ENCODE measurements at places on chromosomes 3 and 15.

GRCh38 chr15:41284427-41285177 is 47.8 kb downstream of the OIP5 start:
- DNase-seq = no peak

DNA sequence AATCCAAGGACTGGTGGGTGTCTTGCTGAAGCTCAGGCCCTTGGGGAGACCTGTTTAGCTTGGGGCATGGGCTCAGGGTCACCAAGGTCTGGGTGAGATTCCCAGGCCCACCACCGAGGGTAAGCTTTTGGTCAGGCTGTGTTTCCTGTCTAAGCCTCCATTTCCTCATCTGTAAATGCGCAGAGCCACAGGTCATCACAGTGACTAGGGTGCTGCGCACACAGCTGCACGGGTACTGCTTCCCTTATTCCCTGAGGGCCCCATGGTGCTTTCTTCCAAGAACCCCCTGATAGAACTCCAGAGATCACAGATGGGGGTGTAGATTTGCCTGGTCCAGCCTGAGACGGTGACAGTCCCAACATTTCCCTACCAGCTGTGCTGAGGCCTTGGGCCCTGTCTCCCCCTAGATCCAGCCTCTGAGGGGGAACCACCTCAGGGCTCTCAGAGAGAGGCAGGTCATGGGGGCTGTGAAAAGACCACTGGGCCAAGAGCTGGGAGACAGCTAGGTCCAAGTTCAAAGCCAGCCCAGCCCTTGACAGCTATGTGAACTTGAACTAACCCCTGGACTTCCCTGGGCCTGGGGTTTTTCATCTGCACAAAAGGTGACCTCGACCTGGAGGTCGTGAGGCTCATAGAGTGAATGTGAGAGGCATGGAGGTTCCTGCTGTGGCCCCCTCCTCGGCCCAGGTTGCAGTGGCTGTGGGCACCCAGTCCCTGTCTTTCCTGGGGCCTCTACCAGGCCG is 60.7 kb downstream of the SEMA3G start:
- no peak for DNase-seq

DNA sequence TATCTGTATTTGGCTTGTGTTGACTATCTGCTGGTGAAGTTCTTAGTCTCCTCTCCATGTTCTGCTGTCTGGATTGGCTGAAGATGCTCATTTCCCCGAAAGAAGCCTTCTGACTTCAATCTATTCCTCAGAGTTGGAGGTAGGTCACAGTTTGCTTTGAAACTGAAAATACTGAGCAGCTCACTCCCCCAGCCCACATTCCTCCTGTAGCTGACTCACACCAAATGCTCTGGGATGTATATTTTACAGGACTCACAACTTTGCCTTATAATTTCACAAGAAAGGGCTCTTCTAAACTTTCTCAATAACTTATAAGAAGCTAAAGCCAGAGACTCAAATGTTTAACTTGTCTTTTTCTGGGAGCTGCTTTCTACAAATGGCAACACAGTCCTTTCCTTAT is 36.3 kb upstream of the SNX4 start:
- DNase-seq = no peak

DNA sequence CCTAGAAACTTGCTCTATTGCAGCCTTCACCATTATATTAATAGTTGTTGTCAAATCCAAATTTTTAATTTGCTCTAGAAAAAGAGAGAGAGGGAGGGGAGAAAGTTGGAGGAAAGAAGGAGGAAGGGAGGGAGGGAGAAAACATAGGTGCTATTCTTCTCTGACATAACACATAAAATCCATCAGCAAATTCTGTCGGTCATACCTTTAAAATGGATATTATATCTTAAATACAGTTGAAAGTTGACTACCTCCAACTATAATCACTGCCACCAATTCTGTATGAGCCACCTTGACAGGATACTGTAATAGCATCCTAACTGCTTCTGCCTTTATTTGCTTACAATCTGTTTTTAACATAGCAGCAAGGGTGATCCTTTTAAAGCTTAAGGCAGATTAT is 314.7 kb upstream of the ALCAM start:
- no peak for DNase-seq

DNA sequence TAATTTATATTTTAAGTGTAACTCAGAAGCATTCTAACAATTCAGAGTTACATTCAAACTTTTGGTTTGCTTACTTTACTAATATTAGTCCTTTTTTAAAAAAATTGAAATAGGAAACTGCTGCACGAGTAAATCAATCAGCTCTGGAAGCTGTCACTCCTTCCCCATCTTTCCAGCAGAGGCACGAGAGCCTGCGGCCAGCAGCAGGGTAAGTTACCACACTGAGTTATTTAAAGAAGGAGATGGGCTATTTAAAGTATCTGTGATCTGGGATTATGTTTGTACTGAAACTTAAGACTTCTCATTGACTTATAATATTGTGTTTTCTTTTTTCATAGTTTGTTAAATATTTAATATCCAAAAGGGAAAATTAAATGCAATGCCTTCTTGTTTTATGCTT is 29.3 kb downstream of the APPL1 start:
- DNase-seq = no peak

DNA sequence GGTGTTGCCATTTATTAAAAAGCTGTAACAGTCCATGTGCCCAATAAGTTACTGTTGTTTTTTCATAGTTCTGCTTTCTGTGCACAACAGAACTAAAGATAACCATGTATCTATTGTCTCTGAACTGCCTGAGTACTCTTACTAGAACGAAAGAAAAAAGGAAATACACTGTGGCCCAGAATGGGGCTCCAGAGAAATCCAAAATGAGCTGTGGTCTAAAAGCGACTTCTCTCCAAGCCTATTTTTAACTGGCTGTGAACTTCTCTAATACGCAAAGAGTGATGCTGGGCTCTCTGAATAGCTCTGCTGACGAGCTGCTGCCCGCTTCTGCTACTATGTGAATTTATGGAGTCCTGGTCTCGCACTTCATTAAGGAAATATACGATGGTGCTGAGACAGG is 56.2 kb upstream of the LPP start:
- no peak for DNase-seq

DNA sequence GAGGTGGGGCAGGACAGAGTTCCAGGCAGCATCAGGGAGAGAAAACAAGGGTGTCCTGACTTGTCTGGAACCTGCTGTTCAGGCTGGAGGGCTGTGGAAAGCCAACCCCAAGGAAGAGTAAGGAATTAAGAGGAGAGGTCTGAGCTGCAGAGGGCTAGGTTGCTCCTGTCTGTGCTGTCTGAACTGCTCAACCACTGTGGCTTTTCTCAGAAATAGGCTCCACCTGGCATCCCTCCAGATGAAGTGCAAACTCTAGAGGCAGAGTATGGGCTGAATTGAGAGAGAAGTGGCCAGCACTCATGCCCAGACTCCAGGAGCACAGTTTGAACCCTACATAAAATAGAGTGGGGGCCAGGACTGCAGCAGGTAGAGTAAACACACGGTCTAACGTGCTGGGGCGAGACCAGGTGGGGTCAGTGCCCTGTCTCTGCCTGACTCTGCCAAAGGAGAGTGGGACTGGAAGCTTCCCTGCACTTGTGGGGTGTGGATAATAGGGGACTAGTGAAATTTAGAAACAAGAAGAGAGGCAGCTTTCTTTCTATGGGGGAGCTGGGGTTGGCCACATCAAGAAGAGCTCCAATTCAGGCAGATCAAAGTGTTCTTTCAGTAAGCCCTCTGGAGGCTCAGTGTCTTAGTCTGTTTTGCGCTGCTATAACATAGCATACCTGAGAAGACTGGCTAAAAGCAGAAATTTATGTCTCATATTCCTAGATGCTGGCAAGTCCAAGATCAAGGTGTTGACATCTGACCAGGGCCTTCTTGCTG is 28.0 kb upstream of the MNS1 start:
- DNase-seq = no peak

GRCh38 chr3:60448696-60449095 is 802.6 kb downstream of the FHIT start:
- DNase-seq = no peak

GRCh38 chr3:183884097-183884426 is 618 bp downstream of the PARL start:
- DNase-seq = no peak
